ENCODE measurements at places on chromosomes 1 and 21.

- DNase-seq: peak; percentile 49
These were observed 33.8 kb downstream of the RSPH1 start for GRCh38 chr21:42461881-42462877.

- DNase-seq: peak; percentile 83
These were observed 121.2 kb downstream of the EPHB2 start for GRCh38 chr1:22831729-22832413.

DNA sequence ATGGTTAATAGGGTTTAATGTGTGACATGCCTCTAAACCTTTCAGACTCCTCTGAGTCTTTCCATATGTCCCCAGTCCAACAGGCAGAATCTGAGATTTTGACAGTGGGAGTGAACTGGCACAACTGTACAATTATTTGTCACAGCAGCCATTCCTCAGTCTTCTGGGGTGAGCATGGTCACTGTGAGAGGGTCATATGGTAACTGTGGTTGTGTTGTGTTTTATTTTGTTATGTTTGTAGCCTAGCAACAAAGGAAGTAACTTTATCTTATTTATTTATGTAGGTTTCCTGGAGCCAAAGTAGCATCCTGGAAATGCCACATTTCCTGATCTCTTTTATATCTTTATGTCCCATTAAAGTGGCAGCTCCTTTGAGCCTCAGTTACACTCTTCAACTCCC is 1067.9 kb downstream of the TTLL7 start:
- DNase-seq: no peak

DNA sequence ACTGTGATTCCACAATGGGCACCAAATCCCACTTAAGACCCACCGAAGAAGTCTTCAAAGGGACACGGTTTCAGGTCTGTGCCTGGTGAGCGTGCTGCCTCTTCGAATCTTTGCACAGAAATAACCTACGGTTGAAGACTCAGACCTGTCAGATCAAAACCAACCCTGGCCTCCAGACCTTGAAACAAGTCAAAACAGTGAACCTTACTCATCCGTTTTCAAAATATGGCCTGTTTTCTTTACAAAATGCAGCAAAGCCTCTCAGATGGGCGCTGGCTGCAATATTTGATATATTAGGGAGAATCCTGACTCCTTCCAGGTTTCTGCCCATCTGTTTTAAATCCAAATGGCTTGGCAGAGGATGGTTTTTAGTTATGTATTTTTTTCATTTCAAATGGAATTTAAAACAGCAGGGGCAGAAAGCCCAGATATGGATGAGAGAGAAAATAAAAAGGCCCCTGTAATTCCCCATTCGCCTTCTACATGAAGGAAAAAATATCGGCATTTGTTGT is 14.0 kb downstream of the JUN start:
- DNase-seq: no peak

GRCh38 chr1:23448846-23449245 is 24.3 kb upstream of the TCEA3 start:
- DNase-seq: no peak

- DNase-seq: no peak
These were observed 604.7 kb upstream of the PLXNA2 start for GRCh38 chr1:208848854-208849253.

DNA sequence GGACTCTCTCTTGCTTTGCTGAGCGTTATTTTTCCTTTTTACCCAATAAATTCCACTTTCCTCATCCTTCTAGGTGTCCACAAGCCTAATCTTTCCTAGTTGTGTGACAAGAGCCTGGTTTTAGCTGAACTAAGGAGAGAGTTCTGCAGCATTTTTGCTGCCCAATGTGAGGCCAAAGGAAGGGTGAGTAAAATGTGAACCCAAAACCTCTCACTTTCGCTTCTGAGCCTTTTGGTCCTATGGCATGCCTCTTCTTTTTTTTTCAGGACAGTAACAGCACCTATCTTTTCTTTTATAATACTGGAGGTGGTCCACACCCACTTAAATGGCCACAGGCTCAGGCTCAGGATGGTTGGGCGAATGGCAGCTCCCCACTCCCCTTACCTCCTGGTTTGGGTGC is 111.1 kb downstream of the COP1 start:
- DNase-seq: no peak

DNA sequence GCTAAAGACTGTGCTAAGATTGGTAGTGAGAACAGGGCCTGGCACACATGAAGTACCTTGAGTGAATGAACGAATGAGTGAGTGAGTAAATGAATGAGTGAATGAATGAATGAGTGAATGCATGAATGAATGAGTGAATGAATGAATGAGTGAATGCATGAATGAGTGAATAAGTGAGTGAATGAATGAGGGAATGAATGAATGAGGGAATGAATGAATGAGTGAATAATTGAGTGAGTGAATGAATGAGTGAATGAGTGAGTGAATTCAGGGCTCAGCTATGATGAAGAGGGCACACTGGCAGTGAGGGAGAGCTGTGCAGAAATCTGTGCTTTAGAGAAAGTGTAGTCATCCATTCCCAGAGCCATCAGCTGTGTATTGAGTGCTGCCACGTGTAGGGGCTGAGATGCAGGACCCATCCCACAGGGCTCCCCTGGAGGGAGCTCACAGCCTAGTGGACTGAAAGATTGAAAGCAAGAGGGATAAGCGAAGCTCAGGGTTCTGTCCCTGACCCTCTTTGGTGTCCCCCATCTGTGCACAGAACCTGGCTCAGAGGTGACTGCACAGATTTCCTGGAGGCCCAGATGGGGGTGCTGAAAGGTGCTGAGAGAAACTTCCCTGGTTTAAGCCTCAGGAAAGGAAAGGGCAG is 217.9 kb upstream of the VAMP3 start:
- DNase-seq: no peak

GRCh38 chr1:184483101-184483683 is 96.4 kb downstream of the C1orf21 start:
- DNase-seq: peak; percentile 62

- no peak for DNase-seq
These were observed 35.2 kb upstream of the VAV3 start for GRCh38 chr1:108000184-108000583.

DNA sequence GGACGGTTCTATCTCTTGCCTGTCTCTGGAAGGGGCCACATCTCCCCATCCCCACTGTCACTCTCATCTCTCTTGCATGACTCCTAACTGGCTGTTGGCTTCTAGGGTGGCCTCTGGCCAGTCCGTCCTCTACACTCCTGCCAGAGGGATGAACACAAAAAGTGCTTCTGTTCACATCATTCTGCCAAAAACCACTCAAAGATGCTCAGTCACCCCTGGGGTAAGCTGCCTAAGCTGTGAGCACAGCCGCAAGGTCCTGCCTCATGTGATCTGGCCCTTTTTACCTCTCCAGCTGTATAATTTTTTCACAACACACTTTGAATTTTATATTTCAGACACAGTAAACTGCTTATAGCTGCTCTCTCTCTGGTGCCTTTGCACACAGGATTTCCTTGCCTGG is 97.6 kb upstream of the CD34 start:
- DNase-seq: no peak

DNA sequence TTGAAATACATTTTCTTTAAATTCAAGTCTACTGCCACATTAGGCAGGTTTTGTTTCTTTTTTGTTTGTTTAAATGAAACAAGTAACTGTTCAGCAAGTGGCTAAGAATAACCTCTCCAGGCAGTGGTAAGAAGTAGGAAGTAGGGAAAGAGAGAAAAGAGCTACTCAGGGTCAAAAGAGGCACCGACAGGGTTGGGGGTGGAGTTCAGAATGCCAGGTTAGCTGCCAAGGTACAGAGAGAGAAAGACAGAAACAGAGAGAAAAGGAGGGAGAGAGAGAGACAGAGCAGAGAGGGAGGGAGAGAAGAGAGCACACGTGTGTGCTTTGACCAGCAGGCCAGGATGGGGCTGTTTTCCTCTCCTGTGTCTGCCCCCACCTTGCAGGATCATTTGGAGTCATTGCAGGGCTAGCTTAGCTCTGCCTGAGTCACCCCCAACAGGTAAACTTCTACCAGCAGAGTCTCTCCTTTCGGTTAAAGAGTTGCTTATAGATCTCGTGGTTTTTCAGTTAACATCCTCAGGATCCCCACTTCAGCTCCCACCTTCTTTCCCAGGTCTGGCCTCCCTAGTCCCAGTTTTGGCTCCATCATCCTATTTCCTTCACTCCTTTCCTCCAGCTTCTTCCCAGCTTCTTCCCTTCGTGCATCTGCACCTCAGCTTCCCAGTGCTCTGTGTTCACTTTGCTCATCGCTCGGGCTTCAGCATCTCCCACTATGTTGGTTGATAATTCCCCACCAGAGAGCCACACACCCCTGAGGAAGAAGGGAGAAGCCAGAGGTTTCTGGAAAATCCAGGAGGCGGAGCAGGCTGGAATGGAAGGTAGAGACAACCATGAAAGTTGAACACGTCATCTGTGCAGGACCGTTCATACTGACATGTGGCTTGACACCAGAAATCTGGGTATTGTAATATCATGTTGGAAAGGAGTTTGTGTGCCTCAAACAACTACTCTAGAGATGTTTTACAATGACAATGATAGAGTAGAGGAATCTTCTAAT is 21.8 kb upstream of the RAB4A start:
- no peak for DNase-seq

GRCh38 chr1:27940297-27940696 is 5.5 kb downstream of the SMPDL3B start:
- DNase-seq: peak; percentile 13

DNA sequence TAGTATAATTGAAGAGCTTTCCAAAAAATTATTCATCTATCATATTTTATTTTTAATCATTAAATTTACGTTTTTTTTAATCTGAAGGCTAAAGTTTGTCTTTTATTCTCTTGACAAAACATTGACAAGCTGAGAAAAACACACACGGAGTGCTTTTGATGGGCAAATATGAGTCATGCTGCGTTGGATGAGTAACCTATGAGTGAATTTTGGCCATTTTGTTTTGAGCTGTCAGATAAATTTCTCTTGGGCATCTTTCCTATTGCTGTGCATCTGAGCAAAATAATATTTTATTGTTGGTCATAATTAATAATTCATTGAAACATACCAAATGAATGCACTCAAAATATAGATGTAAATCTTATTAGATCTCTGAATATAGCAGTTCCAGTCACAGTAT is 1144.1 kb upstream of the ADGRL2 start:
- DNase-seq: no peak

DNA sequence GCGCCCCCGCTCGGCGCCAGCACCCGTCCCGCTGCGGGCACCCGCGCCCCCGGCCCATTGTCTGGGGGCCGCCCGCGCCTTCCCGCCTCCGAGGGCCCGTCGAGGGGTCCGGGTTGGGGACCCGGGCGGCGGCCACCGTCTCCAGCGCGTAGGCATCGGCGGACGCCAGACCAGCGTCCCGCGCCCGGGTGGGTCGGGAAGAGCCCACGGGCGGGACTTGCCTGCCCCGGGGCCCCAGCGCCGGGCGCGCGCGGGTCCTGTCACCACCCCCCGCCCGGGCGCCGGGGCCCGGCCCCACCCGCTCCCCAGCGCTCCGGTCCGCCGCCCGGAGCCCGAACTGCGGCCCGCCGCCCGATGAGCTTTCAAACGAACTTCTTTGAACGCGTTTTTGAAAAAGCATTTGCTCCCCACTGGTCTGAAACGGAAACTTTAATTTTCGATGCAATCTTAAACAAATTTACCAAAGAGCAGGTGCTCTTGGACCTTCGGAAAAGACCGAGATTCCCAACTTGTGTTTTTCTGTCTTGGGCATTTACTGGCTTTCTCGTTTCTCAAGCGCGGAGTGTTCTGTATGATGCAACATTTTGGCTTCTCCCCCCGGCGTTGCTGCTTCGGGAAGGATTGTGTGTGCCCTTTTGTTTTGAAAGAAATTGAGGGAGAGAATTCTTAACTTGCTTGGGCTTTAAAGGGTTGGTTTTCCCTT is 615 bp downstream of the CLIC4 start:
- peak; percentile 21 for DNase-seq

GRCh38 chr1:156692925-156693847 is 12.2 kb downstream of the CRABP2 start:
- DNase-seq: peak; percentile 73

DNA sequence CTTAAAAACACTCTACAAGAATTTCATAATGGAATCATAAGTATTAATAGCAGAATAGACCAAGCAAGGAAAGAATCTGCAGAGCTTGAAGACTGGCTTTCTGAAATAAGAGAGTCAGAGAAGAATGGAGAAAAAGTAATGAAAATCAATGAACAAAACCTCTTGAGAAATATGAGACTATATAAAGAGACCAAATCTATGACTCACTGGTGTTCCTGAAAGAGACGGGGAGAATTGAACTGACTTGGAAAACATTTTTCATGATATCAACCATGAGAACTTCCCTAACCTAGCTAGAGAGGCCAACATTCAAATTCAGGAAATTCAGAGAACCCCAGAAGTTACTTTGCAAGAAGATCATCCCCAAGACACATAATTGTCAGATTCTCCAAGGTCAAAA is 85.6 kb downstream of the GDAP2 start:
- DNase-seq: no peak

DNA sequence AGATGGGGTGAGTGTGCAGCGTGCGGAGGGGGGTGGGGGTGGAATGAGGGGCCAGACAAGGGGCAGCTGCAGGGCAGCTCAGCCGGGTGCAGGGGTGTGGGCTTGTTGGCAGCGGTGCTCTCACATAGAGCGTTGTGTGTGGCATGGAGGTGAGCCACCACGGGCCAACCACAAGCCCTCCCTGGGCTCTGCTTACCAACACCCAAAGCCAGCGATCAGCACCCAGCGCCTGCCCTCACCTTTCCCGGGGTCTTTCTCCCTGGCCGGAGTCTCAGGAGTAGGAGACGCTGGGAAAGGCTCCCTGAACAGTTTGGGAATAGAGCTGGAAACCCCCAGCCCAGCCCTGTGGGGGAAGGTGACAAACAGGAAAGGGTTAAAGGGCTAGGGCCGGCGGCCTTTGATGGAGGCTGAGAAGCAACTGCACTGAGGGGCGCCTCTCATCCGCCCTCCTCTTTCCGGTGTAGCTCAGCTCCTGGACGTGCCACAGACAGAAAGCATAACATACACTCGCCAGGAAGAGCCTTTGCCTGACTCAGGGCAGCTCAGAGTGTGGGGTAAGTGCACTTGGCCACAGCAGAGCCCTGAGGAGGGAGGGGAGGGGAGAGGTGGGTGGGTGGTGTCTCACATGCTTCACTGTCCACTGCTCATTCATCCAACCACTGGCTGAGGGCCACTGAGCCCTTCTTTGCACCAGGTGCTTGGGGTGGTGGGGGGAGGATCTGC is 577 bp downstream of the IKBKE start:
- peak; percentile 16 for DNase-seq

GRCh38 chr1:53187401-53187800 is 9.2 kb upstream of the CPT2 start:
- DNase-seq: no peak

GRCh38 chr1:202160377-202160940 is at the start of gene PTPN7:
TSS of gene PTPN7 (minus strand) at chr1:202160602. CDS start at chr1:202159402, 1,200 bp downstream.
- peak; percentile 30 for DNase-seq

GRCh38 chr1:117271959-117272358 is 61.2 kb upstream of the VTCN1 start:
- DNase-seq: no peak

DNA sequence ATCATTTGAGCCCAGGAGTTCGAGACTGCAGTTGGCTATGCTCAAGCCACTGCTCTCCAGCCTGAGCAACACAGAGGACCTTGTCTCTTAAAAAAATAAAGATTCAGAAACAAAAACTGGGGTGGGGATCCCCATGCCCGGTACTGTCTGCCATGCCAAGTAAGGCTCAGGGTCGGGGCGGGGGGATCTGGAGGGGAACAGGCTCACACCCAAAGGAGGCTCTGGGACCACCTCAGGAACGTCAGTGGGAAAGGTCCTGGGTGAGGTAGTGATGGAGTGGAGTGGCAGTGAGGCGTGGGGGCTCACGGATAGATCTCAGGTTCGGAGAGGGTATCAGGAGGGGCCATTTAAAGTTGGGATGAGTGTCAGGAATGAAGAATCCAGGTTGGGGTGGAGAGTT is 765 bp upstream of the S100A4 start:
- no peak for DNase-seq

GRCh38 chr1:148294116-148294807 is 142.2 kb upstream of the NBPF11 start:
- no peak for DNase-seq

- DNase-seq: no peak
These were observed 81.3 kb upstream of the KAZN start for GRCh38 chr1:14516974-14517840.
